ENCODE measurements at places on chromosomes 16 and 17.

DNA sequence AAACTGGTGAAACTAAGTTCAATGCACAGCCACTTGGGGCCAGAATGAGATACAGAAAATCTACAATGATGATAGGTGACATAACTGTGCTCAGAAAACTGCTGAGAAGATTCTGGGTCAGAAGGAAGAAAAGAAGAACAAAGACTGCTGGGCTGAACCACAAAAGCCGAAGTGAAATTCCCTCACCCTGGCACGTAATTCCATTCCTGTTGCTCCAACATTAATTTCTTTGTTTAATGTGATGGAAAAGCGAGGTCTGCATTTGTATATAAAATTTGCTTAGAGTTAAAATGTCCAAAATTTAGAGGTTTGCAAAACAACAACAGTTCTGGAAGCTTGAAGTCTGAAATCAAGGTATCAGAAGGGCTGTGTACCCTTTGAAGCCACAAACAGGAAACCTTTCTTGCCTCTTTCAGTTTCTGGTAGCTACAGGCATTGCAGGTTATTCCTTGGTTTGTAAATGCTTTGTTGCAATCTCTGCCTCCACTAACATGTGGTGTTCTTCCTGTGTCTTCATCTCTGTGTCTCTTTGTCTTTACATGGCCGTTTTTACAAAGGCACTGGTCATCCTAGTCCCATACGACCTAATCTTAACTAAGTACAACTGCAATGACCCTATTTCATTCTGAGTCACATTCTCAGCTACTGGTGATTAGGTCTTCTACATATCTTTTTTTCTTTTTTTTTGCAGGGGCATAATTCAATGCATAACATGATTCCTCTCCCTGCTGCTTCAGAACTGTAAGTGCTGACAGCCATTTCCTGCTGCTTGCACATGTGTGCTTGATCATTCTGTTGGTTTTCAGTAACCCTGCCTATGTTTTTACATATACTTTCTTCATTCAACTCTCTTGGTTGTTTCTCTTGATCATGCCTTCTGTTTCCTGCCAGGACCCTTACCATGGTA lies 603.0 kb upstream of the CDH8 start:
- DNase-seq: no peak

GRCh38 chr16:55988013-55988412 lies 112.8 kb upstream of the CES5A start:
- no peak for DNase-seq

DNA sequence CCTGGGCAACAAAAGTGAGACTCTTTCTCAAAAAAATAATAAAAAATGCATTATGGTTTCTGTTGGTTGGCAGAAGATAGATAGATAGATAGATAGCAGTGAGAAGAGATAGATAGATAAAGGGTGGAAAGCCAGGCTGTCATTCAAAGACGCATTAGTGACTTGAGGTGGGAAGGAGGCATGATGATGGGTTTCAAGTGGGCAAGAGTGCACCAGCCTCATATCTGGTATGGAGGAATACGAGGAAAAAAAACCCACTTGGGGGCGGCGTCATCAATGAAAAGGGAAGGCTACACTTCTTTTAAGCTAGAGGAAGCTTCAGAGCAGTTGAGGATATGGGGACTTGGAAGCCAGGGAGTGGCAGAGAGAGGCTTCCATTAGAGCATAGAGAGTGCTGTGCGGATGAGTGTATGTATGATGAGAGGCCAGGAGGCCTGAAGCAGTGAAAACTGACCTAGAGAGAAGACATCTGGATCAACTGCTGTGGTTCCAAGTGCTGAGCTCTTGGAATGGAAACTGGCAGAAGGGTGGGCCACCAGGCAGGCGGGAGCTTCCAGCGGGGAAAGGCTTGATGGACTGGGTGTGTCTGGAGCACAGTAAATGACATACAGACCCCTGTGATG lies 31.8 kb downstream of the CEP95 start:
- no peak for DNase-seq

DNA sequence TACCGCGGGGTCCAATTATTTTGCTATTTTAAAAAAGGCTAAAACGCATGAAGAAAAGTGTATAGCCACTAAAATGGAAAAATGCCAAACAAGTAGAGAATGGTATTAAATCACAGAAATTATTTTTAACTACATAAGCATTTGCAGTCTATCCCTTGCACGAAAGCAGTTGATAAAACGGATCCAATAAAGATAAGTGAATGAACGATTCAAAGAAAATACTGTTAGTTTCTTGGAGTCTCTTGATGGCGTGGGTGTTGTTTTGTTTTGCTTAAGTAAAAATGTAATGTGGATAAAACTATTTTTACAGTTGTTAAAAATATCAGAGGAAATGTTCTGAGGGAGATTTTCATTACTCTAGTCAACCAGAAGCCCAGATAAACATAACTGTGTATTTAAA lies 9.3 kb downstream of the HS3ST3A1 start:
- DNase-seq: no peak

- DNase-seq: no peak
These were observed 43.4 kb downstream of the KCNJ12 start for GRCh38 chr17:21419299-21420239.

DNA sequence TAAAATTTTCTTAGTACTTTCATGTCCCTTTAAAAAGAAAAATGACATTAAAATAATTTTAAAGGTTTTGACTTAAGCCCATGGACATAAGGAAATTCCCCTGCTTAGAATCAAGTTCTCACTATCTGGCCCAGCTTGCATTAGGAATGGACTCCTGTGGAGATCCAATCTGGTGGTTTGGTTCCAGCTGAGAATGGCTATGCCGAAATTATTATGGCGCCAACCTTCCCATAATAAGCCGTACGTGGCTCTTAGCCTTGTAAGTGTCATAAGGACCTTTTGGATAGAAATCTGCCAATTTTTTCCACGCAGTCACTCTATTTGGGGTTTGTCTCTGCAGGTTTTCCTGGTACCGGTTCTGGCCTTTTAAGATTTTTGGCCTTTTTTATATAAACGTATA lies 262.1 kb upstream of the MAF start:
- no peak for DNase-seq

DNA sequence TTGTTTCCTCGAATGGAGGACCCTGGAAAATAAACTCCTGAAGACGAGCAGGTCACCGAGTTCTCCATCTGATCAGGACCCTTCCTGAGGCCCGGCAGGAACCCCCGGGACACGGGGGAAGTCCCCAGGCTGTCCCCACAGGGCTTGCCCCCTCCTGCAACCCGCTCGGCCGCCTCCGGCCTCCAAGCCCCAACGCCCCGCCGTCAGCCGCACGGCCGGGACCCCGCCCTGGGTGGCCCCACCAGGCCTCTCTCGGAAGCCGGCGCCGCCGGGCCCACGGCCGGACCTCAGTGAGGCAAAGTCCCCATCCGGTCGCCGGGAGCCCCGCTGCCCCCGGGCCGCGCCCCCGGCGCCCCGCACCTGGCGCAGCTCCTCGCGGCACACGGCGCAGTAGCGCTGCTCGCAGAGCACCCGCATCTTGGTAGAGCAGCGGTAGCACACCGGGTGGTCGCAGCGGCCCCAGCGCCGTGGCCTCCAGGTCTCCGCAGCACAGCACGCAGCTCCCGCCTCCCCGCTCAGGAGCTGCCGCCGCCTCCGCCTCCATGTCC lies 383 bp downstream of the ZNF598 start:
- peak; percentile 47 for DNase-seq

GRCh38 chr17:60168654-60169053 lies 18.9 kb downstream of the CA4 start:
- DNase-seq: no peak

- DNase-seq: no peak
These were observed 21.9 kb downstream of the TOM1L2 start for GRCh38 chr17:17950347-17950746.

DNA sequence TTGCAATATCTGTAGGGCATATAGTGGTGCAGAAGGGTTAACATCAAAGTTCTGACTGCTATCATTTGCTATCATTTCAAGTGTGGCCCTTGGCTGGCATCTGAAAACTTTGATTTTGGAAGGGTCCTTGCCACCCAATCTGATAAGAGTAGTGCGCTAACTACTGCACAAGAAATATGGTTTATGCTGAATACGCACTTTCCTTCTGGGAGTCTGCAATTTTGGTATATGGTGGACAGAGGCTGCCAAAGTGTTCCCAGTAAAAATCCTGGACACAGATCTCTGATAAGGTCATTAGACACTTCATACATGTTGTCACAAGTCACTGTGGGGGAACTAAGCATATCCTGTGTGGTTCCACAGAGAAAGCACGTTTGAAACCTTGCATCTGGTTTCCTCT lies 461.6 kb upstream of the CDH11 start:
- DNase-seq: no peak

GRCh38 chr17:20988896-20989295 lies 53.9 kb downstream of the USP22 start:
- no peak for DNase-seq

DNA sequence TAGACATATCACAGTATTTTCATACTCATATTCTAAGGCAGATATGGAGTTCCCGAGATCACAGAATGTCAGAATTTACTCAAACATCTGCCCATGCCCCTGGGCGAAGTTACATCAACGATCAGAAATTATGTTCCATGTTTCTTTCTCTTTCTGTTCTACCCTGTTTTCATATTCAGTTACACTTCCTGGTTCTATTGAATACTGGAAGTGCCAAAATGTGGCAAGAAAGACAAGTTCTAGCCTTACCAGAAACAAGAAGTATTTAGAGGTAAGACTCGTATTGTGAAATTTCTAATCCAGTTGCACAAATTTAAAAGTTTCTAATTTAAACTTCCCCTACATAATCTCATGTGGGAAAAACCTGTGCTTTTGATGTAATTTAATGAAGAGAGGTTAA lies 36.1 kb downstream of the KCNJ2 start:
- no peak for DNase-seq

DNA sequence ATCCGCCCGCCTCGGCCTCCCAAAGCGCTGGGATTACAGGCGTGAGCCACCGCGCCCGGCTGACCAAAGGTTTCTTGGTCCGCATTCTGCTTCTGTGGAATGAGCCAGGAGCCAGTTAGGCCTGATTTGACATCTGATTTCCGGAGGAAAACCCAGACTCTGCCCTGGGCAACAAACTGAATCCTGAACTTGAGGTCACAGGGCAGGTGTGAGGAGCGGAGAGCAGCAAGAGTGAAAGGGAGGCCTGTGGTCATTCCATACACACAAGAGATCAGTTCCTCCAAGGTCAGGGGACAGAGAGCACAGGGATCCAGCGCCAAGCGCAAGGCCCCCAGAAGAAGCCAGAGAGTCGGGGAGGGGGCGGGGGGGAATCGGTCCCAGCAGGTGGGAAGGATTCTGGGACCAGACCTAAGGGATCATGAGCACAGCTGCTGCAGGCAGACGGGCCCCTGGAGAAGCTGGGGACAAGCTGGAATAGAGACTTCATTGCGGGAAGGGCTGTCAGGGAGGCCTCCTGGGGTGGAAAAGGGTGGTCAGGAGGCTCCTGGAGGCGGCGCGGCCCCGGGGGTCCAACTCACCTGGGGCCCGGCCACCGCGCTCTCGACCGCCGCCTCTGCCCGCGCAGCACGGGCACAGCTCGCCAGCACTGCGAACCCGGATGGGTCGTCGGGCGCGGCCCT lies 436 bp downstream of the SHPK start:
- peak; percentile 61 for DNase-seq

GRCh38 chr16:31094088-31094423 lies 541 bp downstream of the VKORC1 start:
- DNase-seq: peak; percentile 55

GRCh38 chr17:77698903-77699623 lies 259.4 kb upstream of the TNRC6C start:
- DNase-seq: no peak

DNA sequence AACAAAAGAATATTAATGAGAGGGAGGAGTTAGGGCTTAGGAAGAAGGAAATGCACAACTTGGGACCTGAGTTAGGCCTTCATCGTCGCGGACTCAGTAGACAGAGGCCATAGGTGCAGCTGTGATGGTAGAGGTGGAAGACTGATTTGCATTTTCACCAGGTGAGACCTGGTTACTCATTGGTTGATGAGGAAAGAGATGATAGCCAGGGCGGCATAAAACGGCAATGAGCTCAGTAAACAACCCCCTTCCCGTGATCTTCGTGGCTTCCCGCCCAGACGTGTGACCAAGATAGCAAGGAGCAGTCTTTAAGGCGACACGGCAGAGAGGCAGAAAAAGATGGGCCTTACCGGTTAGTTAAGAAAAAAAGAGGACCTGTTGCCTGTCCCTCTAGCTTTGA lies at the start of gene TMC5:
TMC5 (plus strand) TSS at position 244 of the 400 bp plus-strand sequence. CDS start 22,156 bp downstream, outside the sequence.
- no peak for DNase-seq

DNA sequence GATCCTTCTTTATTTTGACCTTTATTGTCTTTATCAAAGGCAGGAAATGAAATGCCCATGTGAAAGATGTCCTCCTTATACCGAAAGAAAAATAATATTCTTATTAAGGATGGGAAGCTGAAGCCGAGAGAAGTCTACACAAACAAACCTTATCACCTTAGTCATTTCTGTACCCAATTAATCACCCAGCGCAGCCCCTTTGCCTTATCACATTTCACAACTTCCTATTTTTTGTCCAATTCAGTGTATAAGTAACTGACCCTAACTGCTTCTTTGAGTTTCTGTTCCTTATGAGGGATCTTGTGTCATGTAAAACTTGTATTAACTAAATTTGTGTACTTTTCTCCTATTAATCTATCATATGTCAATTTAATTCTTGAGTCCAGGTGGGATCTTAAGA lies 16.4 kb upstream of the CCL23 start:
- no peak for DNase-seq
